ENCODE measurements at places on chromosomes 1 and 21. TPM values are rescaled to one million over a fixed set of nuclear protein-coding genes. Genes with fewer than 3 reads are reported as not detected.

- no peaks in the 10 kb centered on the region for H3K27me3 ChIP-seq
- no peak overlapping the region for H3K4me3 ChIP-seq
- no peaks in the 10 kb centered on the region for H3K36me3 ChIP-seq
- no peak for DNase-seq
- peaks cover 52% of the 10 kb centered on the region for H3K4me1 ChIP-seq
- H3K27ac ChIP-seq, result peak overlapping the region; percentile 96
Measured at GRCh38 chr1:115170377-115170776, 81.1 kb upstream of the TSPAN2 start.

- H3K4me1 ChIP-seq, result no peaks in the 10 kb centered on the region
- no peaks in the 10 kb centered on the region for H3K36me3 ChIP-seq
- no peak overlapping the region for H3K27ac ChIP-seq
- DNase-seq, result no peak
- peaks cover 3% of the 10 kb centered on the region for H3K27me3 ChIP-seq
- H3K4me3 ChIP-seq, result no peak overlapping the region
Measured at GRCh38 chr1:226026833-226027232, 27.7 kb upstream of the SDE2 start.

DNA sequence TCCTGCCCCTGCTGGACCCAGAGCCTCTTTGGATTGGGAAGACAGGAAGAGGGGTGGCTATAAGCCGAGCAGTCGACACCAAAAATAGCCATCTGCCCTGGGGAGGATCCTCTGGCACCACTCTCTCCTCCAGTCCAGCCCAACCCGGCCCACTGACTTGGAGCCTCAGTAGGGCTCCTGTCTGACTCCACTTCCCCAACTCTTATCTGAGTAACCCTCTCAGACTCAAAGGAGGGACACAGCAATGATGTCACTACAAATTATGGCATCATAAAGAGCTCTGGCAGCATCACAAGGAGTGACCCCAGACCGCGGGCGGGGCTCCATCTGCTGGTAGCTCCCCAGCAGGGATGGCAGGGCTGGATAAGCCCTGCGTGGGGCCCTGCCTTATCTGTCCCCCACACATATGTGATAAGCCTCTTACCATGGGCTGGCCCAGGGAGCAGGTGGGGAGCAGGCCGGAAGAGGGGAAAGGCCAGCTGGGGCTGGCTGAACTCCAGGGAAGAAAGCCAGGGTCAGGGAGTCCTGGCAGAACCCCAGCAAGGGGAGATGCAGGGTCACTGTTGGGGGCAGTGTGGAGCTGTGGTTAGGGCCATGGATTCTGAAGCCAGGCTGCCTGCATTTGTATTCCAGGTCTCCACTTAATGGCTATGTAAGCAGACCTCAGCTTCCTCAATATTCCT is 4.6 kb upstream of the SLC6A9 start:
- peaks cover 43% of the 10 kb centered on the region for H3K4me1 ChIP-seq
- H3K27me3 ChIP-seq, result no peaks in the 10 kb centered on the region
- DNase-seq, result peak; percentile 54
- no peak overlapping the region for H3K27ac ChIP-seq
- H3K36me3 ChIP-seq, result no peaks in the 10 kb centered on the region
- no peak overlapping the region for H3K4me3 ChIP-seq

- H3K4me3 ChIP-seq, result no peak overlapping the region
- peaks cover 9% of the 10 kb centered on the region for H3K27me3 ChIP-seq
- no peak for DNase-seq
Measured at GRCh38 chr1:41935226-41935625, 16.5 kb upstream of the HIVEP3 start.

DNA sequence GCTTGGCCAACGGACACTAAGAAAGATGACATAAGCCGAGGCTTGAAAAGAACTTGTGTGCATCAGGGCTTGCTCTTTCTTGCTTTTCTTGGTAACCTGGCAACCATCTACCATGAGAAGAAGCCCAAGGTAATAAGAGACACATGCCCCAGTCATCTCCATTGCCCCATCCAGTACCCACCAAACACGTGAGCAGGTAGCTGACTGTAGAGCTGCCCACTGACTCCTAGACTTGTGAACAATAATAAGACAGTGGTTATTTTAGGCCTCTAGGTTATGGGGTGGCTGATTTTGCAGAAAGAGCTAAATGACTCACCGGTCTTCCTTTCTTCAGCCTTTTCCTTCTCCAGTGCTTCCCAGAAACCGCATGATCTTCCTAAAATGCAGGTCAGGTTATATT is 105.0 kb upstream of the JUN start:
- H3K36me3 ChIP-seq, result no peaks in the 10 kb centered on the region
- no peak overlapping the region for H3K4me3 ChIP-seq
- no peak overlapping the region for H3K27ac ChIP-seq

- peak overlapping the region; percentile 55 for H3K4me3 ChIP-seq
- H3K27ac ChIP-seq, result peak overlapping the region; percentile 99
- H3K4me1 ChIP-seq, result peaks cover 81% of the 10 kb centered on the region
- peak; percentile 83 for DNase-seq
- H3K36me3 ChIP-seq, result peaks cover 37% of the 10 kb centered on the region
Measured at GRCh38 chr1:44810101-44810761, 1.9 kb downstream of the BTBD19 start.

GRCh38 chr1:155379631-155380090 is 59.0 kb downstream of the RUSC1 start:
- H3K4me1 ChIP-seq, result peaks cover 22% of the 10 kb centered on the region
- DNase-seq, result peak; percentile 86
- H3K27me3 ChIP-seq, result no peaks in the 10 kb centered on the region
- peak overlapping the region; percentile 89 for H3K27ac ChIP-seq

DNA sequence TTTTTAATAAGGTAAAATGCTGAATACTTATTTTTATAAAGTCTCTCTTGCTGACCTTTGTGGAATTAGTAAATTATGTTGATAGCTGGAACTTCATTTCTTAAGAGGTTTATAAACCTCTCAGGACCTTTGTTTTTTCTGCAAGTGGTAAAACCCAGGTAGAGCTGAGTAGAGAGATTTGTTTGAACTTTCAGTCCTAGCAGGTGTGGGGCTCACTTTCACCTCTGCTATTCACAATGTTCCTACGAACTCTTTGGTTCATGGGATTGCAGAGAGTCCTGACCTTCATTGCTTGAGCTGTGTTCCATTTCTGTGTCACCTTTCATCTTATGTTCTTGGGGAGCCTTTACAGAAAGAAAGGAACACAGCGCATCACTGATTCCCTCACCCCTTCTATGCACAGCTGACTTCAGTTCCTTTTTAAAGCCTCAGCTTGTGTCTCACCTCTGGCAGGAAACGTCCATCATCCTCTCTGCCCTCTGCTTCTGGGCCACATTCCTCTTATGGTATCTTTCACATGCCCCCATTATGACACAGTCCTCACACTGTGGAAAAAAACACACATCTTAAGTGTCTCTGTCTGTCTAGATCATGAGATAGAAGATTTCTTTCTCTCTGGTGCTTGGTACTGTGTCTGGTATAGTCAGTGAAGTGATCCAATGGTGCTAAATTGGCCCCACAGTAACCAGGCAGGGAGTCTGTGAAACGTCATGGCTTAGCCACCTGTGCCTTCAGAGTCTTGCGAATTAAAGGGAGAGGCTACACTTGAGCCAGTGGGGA is 262.5 kb upstream of the B3GALT2 start:
- no peak overlapping the region for H3K4me3 ChIP-seq
- H3K4me1 ChIP-seq, result no peaks in the 10 kb centered on the region
- no peak for DNase-seq
- no peaks in the 10 kb centered on the region for H3K36me3 ChIP-seq
- no peaks in the 10 kb centered on the region for H3K27me3 ChIP-seq
- no peak overlapping the region for H3K27ac ChIP-seq

DNA sequence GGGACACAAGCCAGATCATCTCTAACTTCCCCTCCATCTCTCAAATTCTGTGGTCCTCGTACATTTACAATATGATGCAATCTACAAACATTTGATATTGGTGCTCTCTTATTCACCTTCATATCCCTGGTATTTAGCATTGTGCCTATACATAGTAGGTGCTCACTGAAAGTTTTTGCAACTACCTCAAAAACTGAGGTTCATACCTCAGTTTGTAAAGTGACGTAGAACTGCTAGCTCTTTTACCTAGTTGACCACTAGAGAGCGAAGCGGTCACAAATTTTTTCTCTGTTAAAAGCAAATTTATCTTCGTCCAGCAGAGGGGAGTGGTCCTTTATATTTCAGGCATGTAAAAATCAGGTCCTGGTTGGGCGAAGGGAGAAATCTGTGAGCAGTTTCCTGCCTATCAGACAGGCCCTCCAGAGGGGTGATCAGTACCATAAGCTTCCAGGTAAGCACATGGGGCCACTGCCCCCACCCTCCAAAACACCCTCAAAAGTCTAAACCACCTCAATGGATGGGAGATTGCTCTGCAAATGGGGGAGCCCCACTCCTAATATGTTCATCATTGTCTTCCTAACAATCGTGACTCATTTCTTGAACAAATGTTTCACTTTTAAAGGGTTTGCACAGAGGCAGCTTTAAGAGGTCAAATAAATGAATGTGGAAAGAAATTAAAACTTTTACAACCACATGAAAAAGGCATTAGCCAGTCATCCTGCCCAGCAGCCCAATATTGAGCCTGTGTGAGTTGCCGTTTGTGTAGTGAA is 10.6 kb upstream of the HLCS start:
- peak; percentile 89 for DNase-seq
- peak overlapping the region; percentile 51 for H3K4me3 ChIP-seq
- peaks cover 19% of the 10 kb centered on the region for H3K4me1 ChIP-seq
- no peaks in the 10 kb centered on the region for H3K27me3 ChIP-seq
- H3K36me3 ChIP-seq, result no peaks in the 10 kb centered on the region

- no peak overlapping the region for H3K27ac ChIP-seq
- no peaks in the 10 kb centered on the region for H3K36me3 ChIP-seq
- H3K4me1 ChIP-seq, result no peaks in the 10 kb centered on the region
Measured at GRCh38 chr1:171206978-171207355, 21.9 kb downstream of the FMO2 start.

DNA sequence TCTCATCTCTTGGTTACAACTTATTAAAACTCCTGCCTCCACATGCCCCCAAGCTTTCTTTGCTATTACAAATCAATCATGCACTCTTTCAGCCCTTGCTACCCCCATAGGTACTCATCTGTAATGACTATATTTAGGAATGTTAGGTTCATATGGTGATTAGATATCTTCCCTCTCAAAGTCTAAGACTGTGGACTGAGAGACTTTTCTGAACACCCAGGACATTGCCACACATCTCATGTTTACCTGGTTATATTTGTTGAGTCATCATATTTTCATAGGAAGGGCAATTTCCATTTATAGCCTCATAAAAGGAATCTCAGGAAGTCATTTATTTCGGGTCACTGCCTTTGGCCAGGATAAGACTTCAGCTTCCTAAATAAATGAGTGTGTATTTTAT is 81.5 kb upstream of the LPGAT1 start:
- DNase-seq, result no peak
- peaks cover 11% of the 10 kb centered on the region for H3K4me1 ChIP-seq
- H3K36me3 ChIP-seq, result no peaks in the 10 kb centered on the region
- H3K27me3 ChIP-seq, result peaks cover 2% of the 10 kb centered on the region

GRCh38 chr21:20783611-20784010 is 214.6 kb upstream of the NCAM2 start:
- H3K27me3 ChIP-seq, result no peaks in the 10 kb centered on the region
- no peaks in the 10 kb centered on the region for H3K36me3 ChIP-seq
- no peaks in the 10 kb centered on the region for H3K4me1 ChIP-seq
- DNase-seq, result no peak
- H3K4me3 ChIP-seq, result no peak overlapping the region

DNA sequence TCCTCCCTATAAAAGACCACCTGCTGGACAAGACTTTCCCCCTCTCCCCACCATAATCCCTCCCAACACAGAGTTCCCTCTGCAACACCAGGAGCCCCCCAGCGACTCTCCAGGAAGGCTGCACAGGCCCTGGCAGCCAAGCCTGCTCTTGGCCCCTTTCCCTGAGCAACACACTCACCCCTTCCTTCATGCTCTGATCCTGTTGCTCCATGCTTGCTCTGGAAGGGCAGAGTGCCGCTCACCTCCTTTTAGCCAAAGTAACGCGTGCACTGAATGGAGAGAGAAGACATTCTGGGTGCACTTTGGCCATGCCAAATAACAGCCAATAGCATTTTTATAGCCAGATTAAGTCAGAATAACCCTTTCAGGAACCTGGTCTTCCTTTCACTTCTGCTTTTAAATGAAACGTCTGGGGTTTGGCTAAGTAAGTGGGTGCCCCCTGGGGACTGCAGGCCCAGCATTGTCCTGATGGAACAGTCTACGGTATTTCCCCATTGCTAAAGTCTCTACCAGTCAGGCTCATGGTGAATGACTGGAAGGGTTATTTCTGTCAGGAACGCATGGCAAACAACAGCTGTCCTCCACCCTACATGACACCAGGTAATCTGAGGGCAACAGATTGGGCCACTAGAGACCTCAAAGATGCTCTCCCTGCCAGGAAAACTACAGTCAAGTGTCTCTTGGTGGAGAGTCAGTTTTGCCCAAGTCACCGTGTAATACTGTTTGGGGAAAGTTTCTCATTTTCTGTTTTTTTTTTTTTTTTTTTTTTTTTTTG is at the start of gene SLC2A5:
SLC2A5 (minus strand) TSS at position 310 of the 775 bp plus-strand sequence; CDS start at position 211, 99 bp downstream.
- H3K27ac ChIP-seq, result peak within 1 kb of the TSS; percentile 2
- H3K27me3 ChIP-seq, result no peaks in the 10 kb centered on the region
- DNase-seq, result peak; percentile 93

- no peaks in the 10 kb centered on the region for H3K27me3 ChIP-seq
- H3K4me3 ChIP-seq, result no peak overlapping the region
- H3K27ac ChIP-seq, result no peak overlapping the region
- no peak for DNase-seq
Measured at GRCh38 chr1:184023171-184023570, 14.4 kb downstream of the COLGALT2 start.

SRM gene
- total RNA-seq, result 24.2 TPM

TNFRSF8 gene
- under 0.01 TPM for total RNA-seq

RSRP1 gene
- 102 TPM for total RNA-seq

DMRTA2 gene
- total RNA-seq, result under 0.01 TPM

LYPLA2 gene
- total RNA-seq, result 28.3 TPM

SPRR2A gene
- not detected for total RNA-seq
